ENCODE measurements at places on chromosomes 1 and 21.

GRCh38 chr21:14548779-14549178 is 2.7 kb upstream of the SAMSN1 start:
- no peak for DNase-seq

- DNase-seq: no peak
Measured at GRCh38 chr1:156050376-156050775, 3.2 kb downstream of the UBQLN4 start.

GRCh38 chr1:27940297-27940696 is 5.5 kb downstream of the SMPDL3B start:
- peak; percentile 84 for DNase-seq

- no peak for DNase-seq
Measured at GRCh38 chr1:234543442-234544086, 64.6 kb upstream of the TARBP1 start.

- no peak for DNase-seq
Measured at GRCh38 chr1:212782422-212783154, 9.0 kb downstream of the NSL1 start.

DNA sequence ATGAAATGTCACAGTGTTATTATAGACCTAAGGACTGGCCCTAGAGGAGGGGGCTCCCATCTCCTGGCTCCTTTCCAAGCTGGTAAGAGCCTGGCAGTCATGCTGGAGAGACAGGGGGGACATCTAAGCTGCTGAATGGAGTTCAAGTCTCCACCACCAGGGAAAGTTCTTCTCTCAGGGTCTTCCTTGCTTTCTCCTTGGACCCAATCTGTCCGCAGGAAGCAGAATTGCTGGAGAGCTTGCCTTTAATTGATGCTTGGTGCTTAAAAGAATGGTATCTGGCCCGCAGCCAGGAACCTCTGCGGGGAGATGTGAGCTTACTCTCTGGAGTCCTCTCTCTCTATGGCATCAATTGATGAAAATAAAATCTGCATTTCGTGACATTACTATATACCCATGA is 25.1 kb downstream of the IRF2BP2 start:
- no peak for DNase-seq

- DNase-seq: no peak
Measured at GRCh38 chr1:246779561-246780175, 55.5 kb downstream of the SCCPDH start.

- DNase-seq: no peak
Measured at GRCh38 chr1:48853006-48853405, 76.3 kb upstream of the BEND5 start.

- DNase-seq: no peak
Measured at GRCh38 chr1:201800246-201800645, 28.7 kb upstream of the IPO9 start.

- DNase-seq: no peak
Measured at GRCh38 chr1:74908797-74909196, 175.8 kb downstream of the TYW3 start.

- DNase-seq: no peak
Measured at GRCh38 chr1:47694011-47694890, 256.4 kb downstream of the FOXD2 start.

- DNase-seq: no peak
Measured at GRCh38 chr1:224666913-224667312, 50.8 kb downstream of the CNIH3 start.

GRCh38 chr1:27142464-27142863 is 12.5 kb downstream of the SLC9A1 start:
- no peak for DNase-seq

GRCh38 chr1:99627615-99628014 is 18.3 kb upstream of the PALMD start:
- DNase-seq: no peak
